ENCODE measurements at places on chromosomes 5 and 9.

DNA sequence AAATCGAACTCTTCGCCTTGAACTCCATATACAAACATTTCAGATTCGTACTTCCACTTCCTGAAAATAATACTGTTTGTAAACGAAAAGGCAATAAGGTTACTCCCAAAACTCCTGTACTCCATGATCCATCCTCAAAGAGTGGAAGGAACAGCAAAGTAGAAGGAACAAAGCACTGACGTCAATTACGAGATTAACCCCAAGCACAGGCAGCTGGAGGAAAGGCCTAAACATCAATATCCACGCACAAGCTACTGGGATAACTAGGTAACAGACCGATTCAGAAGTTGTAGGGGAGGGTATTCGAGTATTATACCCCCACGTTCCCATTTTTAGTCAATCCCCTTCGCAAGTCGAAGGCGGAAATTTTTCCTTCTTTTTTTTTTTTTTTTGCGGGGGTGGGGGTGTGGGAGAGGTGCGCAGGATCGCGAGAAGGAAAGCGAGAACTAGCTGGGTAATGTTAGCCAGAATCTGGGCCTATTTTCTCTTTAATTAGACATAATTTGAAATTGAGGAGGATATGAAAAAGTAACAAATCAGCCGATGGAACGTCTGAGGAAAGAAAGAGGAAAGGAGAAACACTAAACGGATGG is 909 bp downstream of the AFF4 start:
- no peak for DNase-seq

GRCh38 chr9:73412874-73413273 is 261.2 kb downstream of the ANXA1 start:
- no peak for DNase-seq

- DNase-seq = no peak
These were observed 64.0 kb upstream of the GLRX start for GRCh38 chr5:95886340-95887044.

DNA sequence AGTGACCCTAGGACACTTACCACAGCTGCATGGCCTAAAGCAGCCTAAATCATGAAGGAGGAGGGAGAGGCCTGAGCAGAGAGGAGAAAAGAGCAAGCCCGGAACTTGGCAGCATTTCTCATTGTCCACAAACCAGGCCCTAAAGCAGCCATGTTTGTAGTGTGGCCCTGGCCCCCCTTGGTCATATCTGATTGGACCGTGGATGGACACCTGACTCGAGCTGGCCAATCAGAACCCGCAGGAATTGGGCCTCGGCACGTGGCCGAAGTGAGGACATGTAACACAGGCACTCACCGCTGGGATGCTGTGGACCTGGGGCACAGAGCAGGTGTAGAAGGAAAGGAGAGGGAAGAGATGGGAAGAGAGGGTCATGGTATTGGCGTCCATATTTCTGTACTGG is 56.9 kb downstream of the ASS1 start:
- DNase-seq = no peak

GRCh38 chr5:111755345-111755941 is 1.6 kb downstream of the NREP start:
- DNase-seq = no peak
